ENCODE measurements at places on chromosomes 6 and 20. TPM values are rescaled to one million over a fixed set of nuclear protein-coding genes. Genes with fewer than 3 reads are reported as not detected.

Gene RHAG
- 0.07 TPM for total RNA-seq

Gene MRPS26
- 153 TPM for total RNA-seq

Gene KHDC1L
- not detected for total RNA-seq

Gene TRIM31
- total RNA-seq: 2.1 TPM

Gene ZSCAN16
- 4.3 TPM for total RNA-seq

Gene NKX2-4
- not detected for total RNA-seq

Gene SIRPA
- 29.6 TPM for total RNA-seq

Gene HLA-DRB1
- total RNA-seq: not detected

Gene HRH3
- not detected for total RNA-seq

Gene TM9SF4
- 36.5 TPM for total RNA-seq

Gene OR2J1
- not detected for total RNA-seq

Gene SLC25A27
- 0.09 TPM for total RNA-seq

Gene POPDC3
- 30.1 TPM for total RNA-seq

Gene SLC22A7
- total RNA-seq: not detected

Gene TENT5A
- total RNA-seq: 1.1 TPM

Gene OVOL2
- 0.38 TPM for total RNA-seq

Gene RAET1L
- total RNA-seq: 0.25 TPM

Gene OPRM1
- total RNA-seq: not detected

Gene CPNE5
- total RNA-seq: 0.11 TPM

Gene MAPK13
- 1.1 TPM for total RNA-seq

Gene ATF6B
- 36.7 TPM for total RNA-seq

Gene FOXA2
- total RNA-seq: 12.1 TPM

Gene LIN28B
- 1.8 TPM for total RNA-seq

Gene ADTRP
- 0.56 TPM for total RNA-seq

Gene ID4
- 2.6 TPM for total RNA-seq

Gene NKX2-2
- not detected for total RNA-seq

Gene KIAA0408
- 6.6 TPM for total RNA-seq

All from A549 treated with CpdA at 1 μM for 4 hours (cell line).